SHP77 (cell line): ENCODE measurements at places on chromosomes 1 and 21.

GRCh38 chr1:58476179-58476578 lies 70.3 kb downstream of the OMA1 start:
- DNase-seq, result no peak

GRCh38 chr1:53127546-53127945 lies 14.9 kb downstream of the SLC1A7 start:
- no peak for DNase-seq

- DNase-seq, result no peak
Measured at GRCh38 chr1:189323091-189323490, 1154.6 kb downstream of the BRINP3 start.

DNA sequence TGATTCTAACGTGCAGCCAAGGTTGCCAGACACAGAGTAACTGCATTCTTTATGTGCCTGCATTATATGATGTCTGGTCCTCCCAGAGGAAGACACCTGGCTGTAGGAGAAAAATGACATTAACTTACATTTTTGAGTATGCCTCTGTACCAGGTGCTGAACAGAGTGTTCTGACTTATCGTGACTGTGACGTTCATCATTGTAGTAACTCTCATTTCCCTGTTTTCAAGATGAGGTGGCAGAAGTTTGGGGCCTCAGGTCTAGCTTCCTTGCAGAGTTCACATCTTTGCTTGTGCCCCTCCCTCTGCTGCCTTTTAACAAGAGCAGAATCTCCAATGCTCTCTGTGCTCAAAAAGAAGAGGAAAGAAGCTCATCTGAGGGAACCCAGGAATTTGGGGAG lies 488.0 kb downstream of the AJAP1 start:
- no peak for DNase-seq

DNA sequence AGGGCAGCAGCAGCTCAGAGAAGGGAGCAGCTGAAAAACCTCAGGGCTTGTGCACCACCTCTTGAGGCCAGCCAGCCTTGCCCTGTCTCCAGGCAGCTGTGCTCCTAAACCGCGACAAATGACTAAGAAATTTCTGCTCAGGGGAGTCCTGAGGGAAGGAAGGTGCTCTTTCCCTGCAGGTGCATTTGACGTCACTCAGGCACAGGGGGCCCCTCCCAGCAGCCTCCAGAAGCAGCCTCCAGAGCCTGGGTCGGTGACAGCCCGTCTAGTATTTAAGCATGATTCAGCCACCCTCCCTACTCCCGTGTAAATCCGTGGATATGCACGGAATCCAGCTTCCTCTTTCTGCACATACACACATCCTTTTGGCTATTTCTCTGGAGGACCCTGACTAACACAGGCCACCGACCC lies 560.5 kb downstream of the KIF26B start:
- DNase-seq, result no peak

DNA sequence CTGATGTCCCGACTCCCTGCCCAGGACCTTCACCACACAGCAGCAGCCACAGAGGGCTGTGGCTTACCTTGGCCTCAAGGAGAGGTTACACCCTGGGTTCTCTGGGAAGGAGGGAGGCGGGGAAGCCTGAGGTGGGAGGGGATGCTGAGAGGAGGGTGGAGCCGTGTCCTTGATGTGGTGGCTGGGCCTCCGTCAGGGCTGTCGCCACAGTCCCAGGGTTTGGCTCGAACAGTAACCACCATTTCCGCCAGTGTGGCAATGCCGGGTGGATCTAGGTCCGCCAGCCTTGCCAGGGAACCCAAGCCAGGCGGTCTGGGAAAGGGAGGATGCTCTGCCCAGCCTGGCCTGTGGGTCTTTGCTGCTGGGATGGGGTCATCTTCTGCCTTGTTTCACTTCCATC lies 18.4 kb upstream of the CDCA8 start:
- no peak for DNase-seq

DNA sequence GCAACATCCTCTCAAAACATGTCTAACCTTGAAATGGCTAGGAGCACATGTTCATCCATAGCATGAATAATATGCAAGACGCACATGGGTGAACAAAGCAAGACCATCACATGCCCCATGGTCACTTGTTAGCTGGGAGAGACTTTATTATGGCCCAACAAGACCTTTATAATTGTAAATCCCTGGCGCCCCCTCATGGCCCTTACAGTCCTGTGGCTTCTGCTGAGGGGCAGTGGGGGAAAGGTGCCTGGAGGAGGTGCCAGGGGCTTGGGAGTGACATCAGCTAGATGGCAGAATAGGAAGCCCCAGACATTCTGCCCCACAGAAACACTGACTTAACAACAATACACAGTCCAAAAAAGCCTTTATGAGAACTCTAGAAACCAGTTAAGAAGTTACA lies 51.7 kb downstream of the CSMD2 start:
- no peak for DNase-seq
